ENCODE measurements at places on chromosomes 7 and 10.

GRCh38 chr7:146982482-146982881 is 865.9 kb downstream of the CNTNAP2 start:
- no peak for DNase-seq

DNA sequence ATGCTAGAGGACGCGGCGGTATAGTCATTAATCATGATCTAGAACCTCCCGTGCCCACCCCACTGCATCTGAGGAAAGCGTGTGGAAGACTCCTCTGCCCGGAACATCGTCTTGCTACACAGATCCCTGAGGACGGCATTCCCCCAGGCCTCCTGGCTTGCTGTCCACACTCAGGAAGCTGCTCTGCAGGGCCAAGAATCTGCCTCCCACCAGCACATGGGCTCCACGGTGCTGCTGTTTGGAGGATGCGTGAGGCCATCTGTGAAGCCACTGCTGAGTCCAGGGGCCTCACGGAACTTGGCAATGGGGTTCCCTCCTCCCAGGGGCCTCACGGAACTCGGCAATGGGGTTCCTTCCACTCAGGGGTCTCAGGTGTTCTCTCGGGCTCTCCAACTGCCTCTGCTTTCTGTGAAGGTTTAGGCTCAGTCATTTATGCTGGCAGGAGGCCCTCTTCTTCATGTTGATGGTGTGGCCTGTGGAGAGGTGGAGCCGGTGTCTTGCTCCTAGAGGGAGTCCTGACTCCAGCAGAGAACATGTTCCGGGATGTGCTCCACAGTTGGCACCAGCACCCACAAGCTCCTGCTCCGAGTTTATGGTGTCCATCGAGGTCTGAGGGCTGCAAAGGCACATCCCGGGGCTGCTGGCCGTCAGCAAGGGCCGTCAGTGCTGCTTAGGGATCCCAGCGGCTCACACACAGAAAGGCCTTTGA is 273.3 kb downstream of the DNAJB6 start:
- no peak for DNase-seq

DNA sequence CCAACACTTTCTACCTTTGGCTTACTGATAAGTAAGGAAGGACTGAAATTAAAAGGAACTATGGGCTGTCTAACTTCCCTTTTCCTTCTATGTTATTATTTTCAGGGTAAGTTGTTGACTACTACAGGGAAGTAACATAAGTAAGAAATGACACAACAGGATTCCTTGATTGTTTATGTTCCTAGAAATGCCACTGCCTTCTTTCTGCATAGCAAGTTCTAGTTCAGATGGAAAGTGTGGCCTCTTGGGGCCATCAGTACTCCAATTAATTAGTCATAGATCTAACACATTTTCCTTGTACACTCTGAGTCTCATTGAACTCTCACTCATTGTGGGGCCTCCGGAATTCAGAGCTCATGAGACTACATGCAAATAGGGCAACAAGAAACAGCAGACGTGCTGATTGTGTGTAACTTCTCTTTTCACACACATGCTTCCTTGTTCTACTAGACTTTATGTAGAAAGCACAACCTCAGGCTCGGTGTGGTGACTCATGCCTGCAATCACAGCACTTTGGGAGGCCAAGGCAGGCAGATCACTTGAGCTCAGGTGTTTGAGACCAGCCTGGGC is 35.3 kb upstream of the HIBADH start:
- no peak for DNase-seq

DNA sequence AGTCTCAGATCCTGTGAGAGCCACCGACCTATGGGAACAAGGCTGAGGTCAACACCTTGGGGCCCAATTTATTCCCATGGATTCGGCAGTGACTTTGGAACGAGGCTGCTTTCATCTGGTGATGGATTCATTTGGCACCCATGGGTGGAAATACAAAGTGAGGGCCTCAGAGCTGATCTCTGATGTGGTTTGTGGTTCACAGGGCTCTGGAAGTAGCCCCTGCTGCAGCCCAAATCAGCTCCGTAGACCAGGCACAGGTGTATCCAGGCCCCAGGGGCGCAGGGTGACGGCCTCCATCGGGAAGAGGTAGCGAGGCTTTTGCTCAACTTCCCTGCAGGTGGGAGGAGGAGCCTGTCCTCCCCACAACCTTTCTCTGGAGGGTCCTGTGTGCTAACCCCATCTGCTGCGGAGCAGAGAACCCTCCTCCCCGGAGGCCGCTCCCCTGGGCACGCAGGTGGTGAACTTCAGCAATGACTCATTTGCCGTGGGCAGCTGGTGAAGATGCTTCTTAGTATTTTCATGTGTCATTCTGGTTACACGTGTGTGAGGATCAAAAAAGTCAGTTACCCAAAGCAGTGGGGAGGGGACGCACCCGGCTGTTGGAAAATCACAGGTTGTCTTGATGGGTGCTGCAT is 7.5 kb upstream of the JAKMIP3 start:
- no peak for DNase-seq

DNA sequence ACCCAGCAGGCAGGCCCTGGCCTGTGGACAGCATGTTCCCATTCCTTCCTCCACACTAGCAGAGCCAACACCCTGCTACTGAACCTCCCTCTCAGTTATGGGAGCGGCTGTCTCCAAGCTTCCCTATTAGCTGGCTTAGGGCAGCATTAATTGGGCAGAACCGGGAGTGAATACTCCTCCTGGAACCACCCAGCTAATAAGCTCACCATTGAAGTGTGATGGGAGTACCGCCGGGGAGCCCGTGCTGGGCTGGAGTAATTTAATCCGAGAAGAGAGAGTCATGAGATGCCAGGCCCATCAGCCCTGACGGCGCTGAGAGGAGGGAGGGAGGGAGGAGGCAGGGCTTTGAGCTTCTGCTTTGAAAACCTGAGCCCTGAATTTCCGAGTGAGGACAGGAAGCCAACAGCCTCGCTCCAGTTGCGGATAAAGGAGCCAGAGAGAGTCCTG is 31.8 kb upstream of the ELFN1 start:
- no peak for DNase-seq

- DNase-seq = peak; percentile 91
These were observed at the start of gene PARP12 for GRCh38 chr7:140062528-140063299. Gene PARP12 (minus strand): TSS chr7:140062951. CDS start chr7:140062847, 104 bp downstream.

Measured in activated CD8-positive, alpha-beta memory T cell treated with anti-CD3 and anti-CD28 coated beads, Interleukin-2, amount 50 U/mL, for 4 hours (primary cell).